Activated CD8-positive, alpha-beta T cell treated with anti-CD3 and anti-CD28 coated beads for 36 hours (primary cell): ENCODE measurements at places on chromosomes 16 and 17. TPM values are rescaled to one million over a fixed set of nuclear protein-coding genes. Genes with fewer than 3 reads are reported as not detected.
A peak's percentile ranks its signal among the peaks of the same experiment; 100 is the strongest.

LSM12 gene
- total RNA-seq = 104 TPM

DNA sequence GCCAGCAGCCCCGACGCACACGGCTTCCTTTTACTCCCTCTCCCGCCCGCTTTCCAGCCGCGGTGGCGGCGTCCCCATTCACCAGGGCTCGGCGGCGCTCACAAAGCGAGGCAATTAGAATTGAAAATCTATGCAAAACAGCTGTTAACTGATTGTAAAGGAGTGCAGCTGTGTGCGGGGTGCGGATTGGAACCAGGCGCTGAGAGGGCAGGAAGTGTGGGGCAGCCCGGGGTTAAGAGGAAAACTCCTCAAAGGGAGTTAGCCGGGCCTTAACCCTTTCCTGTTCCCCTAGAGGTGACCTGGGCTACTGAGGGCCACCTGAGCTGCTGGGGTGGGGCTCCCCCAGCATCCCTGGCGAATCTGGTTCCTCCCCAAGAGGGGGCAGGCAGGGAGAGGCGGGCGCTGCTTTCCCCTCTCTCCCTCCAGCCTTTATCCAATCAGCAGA, 5.8 kb upstream of the GSE1 start:
- peak; percentile 31 for DNase-seq

MRC2 gene
- 8.1 TPM for total RNA-seq

ITFG1 gene
- total RNA-seq = 16.5 TPM

GRCh38 chr17:59485946-59486345, 79.5 kb upstream of the DHX40 start:
- DNase-seq = no peak

DNA sequence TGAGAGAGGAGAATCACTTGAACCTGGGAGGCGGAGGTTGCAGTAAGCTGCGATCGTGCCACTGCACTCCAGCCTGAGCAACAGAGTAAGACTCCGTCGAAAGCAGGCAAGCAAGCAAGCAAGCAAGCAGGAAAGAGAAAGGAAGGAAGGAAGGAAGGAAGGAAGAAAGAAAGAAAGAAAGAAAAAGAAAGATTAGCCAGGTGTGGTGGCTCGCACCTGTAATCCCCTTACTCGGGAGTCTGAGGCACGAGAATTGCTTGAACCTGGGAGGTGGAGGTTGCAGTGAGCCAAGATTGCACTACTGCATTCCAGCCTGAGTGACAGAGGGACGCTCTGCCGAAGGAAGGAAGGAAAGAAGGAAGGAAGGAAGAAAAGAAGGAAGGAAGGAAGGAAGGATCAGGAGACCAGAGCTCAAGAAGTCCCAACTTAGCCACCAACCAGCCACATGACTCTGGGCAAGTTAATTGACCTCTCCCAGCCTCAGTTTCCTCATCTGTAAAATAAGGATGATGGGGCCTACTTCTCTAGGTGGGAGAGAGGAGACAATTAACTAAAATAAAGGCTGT, 6.5 kb downstream of the GFAP start:
- DNase-seq = no peak

CRHR1 gene
- not detected for total RNA-seq

GRCh38 chr17:79699386-79700036, 31.2 kb upstream of the ENPP7 start:
- DNase-seq = peak; percentile 17

YBX2 gene
- 0.56 TPM for total RNA-seq

- DNase-seq = no peak
Measured at GRCh38 chr17:69441179-69441578, 26.7 kb downstream of the MAP2K6 start.

- no peak for DNase-seq
Measured at GRCh38 chr17:47931848-47932247, 9.5 kb upstream of the PNPO start.

DNA sequence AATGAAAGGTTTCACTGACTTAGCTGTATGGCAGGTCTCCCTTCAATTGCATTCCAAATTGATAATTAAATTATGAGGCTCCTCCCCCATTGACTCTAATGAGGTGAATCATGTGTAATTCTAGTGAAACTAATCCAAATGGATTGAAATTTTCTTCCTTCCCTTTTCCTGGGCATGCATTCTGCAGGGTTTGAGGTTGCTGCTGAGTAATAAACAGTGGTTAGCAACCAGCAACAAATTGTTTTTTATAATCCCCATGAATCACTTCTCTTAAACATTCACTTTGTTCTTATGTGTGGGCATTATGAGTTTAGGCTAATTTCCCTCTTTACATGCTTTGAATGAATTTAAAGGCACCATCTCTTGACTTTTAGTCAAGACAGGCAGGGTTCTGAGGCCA, 43.4 kb downstream of the MYOCD start:
- DNase-seq = no peak

DNA sequence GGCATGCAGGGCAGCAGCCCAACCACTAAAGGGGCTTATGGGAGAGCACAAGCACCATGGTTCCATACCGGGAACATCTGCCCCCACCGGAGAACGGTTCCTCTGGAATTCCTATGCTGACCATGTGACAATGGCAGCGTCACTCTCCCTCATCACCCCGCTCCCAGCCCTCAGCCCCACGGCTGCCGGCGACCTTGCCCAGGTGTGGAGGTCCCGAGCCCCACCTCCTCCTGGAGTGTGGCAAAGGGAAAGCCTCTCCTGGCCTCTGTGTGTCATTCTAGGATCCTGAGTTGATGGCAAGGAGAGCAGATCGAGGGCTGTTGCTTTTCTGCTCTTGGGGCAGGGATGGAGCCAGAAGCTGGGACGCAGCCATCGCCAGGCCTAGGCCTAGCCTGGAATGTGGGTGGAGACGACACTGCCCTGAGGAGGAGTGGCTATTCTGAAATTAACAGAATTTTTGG, 17.8 kb upstream of the RNPS1 start:
- no peak for DNase-seq

GRCh38 chr16:57824888-57825287, 22.6 kb upstream of the KIFC3 start:
- no peak for DNase-seq

DNA sequence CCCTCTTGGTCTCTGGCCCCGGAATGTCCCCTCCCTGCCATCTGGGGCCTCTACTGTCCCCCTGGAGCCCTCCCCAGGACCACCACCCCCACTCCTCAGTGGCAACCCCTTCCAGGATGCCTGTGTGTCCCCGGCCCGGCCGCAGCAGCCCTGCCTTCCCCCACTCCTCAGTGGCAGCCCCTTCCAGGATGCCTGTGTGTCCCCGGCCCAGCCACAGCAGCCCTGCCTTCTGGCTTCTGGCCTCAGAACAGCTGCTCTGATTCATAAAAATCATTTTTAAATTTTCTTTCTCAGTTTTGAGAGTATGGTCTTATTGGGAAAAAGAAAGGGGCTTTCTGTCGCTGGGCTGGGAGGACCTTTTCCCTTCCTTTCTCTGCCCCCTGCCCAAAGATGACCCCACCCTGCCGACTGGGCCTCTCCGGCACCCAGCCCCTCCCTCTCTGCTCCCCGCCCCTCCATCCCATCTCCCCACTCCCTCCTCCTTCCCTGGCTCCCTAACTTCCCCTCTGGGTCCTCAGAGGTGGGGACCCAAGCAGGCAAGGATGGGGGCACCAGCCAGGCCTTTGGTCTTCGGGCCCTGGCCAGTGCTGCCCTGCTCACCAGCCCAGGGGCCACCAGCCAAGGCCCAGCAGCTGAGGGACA, 40.5 kb downstream of the BAHCC1 start:
- DNase-seq = no peak

UNK gene
- 26.4 TPM for total RNA-seq

- DNase-seq = no peak
Measured at GRCh38 chr16:58508671-58509251, 6.6 kb upstream of the SETD6 start.

DPEP3 gene
- 0.25 TPM for total RNA-seq

DNA sequence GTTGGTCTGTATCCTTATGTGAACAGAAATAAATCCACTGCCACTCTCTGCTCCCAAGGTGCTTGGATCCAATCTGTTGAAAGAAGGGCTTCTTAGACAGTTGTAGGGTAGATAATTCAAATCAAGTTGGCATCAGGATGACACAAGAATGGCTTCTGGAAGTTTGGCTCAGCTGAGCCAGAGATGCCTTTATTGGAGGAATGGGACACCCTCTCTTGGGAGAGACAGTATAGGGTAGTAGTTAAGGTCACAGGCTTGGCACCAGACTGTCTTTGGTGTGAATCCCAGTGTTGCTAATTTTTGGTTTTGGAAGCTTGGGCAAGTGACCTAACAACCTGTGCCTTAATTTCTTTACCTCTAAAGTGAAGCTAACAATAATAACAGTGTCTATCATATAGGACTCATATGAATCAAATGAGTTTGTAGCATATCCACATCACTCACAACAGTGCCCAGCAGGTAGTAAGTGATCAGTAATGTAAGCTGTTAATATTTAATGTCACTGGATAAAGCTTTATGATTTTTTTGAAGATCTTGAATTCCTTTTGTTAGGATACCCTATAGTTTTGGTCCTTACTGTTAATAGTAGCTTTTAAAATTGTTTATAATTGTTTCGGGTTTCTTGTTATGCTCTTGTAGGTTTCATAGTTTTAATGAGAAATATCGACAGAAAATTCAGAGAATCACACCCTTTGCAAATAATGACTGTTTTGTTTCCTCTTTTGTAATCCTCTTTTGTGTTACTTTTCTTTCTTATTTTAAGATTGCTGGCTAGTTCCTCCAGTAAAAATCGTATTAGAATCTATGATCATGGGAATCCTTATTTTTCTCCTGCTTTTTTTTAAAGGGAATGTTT, 19.1 kb downstream of the ZNRF1 start:
- no peak for DNase-seq

DNA sequence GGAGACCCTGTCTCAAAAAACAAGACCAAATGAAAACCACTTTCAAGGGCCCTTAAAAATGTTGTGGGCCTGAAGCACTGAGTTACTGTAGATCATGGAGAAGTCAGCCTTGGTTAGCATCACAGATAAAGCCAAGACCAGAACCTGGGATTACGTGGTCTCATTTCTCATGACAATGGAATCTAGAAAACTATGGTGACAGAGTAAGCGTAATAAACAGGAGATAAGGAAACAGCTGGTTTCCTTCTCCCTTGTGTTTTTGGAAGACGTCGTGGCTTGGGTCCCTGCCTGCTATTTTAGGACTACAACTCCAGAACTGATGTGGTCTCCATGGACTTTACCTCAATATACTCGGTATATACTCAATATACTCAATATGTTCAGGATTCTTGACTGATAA, 180.7 kb upstream of the ZFHX3 start:
- no peak for DNase-seq

DNA sequence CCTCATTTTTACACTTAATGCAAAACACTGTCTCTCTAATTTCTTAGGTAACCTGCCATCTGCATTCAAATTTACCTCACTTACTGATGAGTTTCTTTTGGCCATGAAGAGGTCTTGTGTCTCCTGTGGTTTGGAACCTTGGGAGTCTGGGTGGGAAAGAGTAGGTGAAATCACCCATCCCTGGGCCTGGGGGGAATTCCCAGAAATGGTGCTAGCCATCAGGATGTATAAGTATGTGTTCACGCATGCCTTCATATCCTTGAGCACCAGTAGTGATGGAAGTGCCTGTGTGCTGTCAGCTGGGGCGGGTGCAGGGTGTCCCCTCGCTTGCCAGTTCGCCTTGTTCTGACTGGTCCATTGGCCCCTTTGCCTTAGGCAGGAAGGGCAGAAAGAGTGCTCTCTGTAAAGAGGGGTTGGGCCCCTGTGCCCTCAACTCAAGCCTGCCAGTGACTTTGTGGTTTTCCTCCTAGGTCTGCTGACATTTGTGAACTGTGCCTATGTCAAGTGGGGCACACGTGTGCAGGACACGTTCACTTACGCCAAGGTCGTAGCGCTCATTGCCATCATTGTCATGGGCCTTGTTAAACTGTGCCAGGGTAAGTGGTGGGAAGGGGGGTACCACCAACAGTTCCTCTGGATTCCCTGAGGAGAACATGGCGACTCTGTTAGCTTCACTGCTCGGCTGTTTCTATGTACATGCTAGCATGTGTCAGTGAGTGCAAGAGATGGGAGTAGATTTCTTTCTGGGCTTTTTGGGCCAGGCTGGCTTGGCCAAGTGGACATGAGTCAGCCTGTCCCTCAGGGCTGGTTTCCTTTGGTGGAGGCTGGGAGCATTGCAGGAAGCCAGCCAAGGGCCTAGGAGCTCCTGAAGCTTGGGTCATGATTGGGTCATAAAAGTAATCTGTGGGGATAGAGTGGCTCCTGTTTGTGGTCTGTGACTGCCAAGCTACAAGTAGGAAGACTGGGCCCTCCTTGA, 23.2 kb downstream of the SLC7A6OS start:
- DNase-seq = peak; percentile 64

DNA sequence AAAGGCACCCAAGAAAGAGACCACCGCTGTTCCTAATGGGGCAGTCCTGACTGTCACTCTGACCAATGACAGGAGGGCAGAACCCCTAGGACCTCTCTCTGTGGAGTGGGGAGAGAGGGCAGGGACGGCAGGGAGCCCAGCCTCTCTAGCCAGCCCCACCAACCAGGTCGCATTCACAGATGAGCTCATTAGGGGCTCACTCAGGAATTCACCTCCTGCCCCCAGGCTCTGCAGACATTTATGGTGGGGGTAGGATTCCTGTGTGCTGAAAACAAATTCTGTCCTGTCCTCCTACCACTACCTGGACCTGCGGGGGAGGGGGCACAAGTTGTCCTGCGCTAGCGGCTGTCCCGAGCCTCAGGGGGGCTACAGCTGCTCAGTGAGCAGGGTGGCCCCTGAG, 27.7 kb upstream of the GPRC5C start:
- no peak for DNase-seq

TVP23A gene
- not detected for total RNA-seq

- DNase-seq = no peak
Measured at GRCh38 chr16:56505181-56505580, 14.6 kb downstream of the BBS2 start.

KRT33B gene
- not detected for total RNA-seq

DNA sequence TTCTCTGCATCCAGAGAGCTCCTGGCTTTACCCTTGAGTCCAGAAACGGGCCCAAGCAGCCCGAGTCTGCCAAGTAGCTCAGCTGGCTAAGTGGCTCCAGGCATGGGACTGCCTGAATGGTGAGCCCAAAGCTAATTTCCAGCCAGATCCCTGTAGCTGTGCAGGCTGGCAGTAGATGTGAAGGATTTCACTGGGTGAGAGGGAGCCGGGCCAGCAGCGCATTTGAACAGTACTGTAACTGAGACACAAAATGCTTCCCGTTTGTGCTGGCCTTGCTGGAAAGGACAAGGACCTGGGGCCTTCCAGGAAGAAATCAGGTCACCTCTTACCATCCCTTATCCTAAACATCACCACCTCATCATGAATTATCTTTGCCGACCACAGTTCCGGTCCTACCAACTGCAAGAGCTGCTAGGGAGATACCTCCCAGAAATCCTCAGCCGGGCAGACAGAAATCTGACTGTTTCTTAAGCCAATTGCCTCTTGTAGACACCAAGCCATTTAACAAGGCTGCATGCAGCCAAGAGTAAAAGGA, 3.7 kb downstream of the TIMP2 start:
- no peak for DNase-seq

SDK2 gene
- 3.2 TPM for total RNA-seq

- no peak for DNase-seq
Measured at GRCh38 chr16:84629580-84629979, 11.7 kb upstream of the COTL1 start.

SLC16A6 gene
- 2.3 TPM for total RNA-seq

C16orf89 gene
- not detected for total RNA-seq

CACNG4 gene
- not detected for total RNA-seq

DNAI2 gene
- total RNA-seq = 0.45 TPM
